NCI-H187 (cell line): ENCODE measurements at places on chromosomes 7 and 10.

DNA sequence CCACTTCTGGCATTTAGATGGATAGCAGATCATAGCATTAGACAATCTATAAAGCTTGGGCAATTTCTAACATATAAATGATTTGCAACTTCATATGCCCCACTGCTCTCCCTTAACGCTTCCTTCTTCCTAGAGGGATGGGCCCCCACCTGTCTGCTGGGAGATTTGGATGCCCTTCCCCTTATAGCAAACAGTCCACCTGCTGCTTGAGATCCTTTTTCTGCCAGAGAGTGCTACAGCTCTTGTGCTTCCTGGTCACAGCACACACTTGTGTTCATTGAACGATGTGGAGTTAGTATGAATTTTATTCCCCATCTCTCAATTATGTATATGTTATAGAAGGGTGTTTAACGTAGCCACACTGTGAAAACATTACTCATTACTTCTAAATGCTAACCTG lies 10.4 kb upstream of the PCGF5 start:
- DNase-seq: peak; percentile 36

- no peak for DNase-seq
Observed at GRCh38 chr7:80781561-80781979, 137.3 kb downstream of the SEMA3C start.

DNA sequence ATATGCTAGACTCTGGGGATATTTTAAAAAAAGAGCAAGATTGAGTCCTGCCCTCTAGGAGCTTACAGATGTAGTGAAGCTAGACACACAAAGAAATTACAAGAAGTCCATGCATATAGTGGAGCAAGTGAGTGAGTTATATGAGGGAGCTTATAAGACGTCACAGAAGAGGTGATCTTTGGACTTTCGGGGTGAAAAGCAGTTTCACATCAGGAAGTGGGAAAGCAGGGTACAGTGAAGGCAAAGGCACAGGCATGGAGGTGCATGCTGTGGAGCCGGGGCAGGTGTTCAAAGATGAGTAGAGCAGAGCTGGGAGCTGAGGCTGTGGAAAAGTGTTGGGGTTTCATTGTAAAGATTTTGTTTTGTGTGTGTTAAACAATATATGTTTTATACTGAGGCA lies 38.5 kb upstream of the EXOC6 start:
- DNase-seq: no peak

DNA sequence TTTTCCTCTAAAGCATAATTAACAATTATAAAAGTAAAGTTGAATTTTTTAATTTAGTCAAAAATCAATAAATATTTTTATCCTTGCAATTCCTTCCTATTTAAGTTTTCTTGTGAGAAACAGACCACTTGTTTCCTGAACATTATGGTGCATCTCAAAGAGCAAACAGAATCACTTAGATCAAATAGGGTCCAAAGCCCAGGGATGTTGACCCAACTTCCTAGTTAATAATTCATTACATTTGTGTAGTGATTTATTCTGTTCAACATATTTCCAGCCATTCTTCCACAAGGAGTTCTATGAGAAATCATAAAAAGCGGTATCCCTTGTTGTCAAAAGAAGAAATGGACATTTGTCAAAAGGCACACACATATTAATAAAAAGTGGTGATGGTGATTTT lies 315.6 kb downstream of the LRRTM3 start:
- DNase-seq: no peak

DNA sequence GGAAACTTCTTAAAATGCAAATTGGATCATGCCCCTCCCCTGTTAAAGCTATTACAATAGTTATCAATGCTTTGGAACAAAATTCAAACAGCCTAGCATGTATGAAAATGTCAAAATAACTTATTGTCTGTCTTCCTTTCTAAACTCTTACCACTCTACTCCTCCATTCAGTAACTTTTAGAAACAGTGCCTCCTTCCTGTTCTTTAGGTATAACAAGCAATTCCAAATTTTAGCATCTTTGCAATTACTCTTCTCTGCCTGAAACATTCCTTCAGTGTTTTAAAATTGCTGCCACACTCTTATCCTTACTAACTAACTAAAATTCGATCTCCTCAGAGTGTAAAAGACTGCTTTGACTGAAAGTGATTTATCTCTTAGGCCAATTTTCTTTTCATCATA lies 660.4 kb upstream of the LRRTM3 start:
- DNase-seq: no peak

DNA sequence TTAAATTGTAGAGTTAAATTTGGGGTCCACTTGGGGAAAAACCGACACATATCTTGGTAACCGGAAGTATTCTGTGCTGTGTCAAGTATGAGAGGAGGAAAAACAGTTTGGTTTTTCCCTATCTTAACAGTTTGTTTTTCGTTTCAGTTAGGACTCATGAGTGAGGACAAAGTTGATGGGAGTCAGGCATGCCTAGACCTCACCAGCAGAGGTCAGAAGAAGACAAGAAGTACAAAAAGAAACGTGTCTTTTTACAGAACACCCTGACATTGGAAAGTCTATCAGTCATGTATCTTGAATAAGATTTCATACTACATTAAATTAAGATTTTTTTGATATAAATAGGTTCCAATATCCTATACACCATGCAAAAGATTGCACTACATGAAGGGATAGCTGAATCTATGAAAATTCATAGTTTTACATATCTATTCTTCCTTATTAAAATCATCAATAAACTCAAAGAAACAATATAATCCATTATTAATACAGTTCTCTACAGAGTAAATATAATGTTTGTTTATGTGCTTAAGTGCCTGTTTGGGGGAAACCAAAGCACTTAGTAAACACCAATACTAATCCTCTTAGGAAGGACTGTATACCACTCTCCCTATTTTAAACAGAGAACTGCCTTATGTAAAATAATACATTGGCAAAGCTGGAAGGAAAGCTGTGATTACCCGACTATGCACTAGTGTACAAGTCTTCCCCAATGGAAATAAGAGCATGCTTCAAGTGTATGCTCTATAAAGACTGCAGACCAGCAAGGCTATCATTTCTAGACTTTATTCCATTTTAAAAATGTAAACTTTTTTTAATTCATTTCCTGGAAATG lies 95.6 kb downstream of the USP6NL start:
- no peak for DNase-seq

- no peak for DNase-seq
Observed at GRCh38 chr7:56099653-56100052, 6.6 kb downstream of the CHCHD2 start.

DNA sequence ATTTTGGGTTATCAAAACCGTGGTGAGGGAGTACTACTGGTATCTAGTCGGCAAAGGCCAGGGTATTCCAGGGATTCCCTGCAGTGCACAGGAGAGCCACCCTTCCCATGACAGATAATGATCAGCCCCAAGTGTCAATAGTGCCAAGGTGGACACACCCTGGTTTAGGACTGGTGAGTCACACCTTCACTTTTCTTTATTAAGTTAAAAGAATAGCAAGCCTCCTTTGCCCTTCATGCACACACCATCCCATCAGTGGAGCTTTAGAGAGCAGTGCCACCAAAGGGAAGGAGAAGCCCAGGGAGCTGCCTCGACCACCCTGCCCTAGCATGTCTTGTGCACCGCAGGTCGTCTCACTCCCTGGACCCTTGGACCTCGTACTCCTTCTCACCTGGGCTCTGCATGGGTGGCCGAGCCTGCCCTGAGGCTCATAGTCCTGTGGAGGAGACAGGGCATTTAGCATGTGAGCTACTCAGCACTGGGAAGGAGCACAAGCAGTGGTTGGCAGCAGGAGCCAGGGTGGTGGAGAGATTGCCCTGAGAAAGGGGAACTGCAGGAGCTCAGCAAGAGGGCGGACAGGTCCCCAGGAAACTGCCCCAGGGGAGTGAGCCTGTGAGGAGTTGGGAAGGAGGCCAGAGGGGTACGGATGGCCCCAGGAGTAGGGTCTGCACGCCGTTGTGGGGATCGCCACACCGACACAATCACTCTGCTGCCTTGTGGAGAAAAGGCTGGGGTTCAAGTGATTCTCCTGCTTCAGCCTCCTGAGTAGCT lies 17.4 kb downstream of the UBE2D4 start:
- DNase-seq: no peak

DNA sequence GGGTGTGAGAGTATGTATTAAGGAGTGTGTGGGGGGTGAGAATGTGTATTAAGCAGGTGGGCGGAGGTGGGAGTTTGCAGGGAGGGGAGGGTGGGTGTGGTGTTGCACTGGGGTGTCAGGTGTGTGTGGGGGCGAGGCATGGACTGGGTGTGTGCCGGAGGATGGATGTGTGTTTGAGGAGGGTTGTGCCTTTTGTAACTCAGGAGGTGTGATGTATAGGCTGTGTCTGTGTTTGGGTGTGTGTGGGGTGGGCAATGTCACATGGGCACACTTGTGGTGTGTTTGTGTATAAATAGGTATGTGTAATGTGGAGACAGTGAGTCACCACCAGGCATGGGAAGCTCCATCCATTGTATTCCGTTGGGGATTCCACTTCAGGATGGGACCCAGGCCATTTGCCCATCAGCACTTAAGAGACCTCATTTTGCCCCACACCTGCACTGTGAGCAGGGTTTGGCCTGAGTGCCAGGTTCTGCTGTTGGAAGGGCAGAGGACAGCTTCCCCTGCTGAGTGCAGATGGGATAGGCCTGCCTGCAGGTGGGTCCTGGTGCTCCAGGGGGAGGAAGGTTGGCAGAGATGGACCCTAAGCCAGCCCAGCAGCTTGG lies 5.8 kb downstream of the UNC5B start:
- no peak for DNase-seq

GRCh38 chr10:97274828-97275227 lies 17.6 kb downstream of the ARHGAP19 start:
- DNase-seq: no peak

DNA sequence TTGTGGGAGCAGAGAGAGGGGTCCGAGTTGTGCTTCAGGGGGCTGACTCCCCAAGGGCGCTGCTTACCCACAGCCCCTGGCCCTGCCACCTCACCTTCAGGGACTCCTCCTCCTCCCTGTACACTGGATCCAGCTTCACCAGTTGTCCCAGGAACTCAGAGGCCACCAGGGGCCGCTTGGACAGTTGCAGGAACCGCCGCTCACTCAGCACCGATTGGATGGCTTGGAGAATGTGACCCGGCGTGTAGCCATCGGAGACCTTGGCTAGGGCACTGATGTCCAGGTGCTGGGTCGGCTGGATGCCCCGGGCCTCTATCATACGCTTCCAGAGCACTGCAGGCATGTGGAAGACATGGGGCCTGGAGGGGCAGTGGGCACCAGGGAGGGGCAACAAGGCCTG lies 4.5 kb upstream of the ASB10 start:
- no peak for DNase-seq

DNA sequence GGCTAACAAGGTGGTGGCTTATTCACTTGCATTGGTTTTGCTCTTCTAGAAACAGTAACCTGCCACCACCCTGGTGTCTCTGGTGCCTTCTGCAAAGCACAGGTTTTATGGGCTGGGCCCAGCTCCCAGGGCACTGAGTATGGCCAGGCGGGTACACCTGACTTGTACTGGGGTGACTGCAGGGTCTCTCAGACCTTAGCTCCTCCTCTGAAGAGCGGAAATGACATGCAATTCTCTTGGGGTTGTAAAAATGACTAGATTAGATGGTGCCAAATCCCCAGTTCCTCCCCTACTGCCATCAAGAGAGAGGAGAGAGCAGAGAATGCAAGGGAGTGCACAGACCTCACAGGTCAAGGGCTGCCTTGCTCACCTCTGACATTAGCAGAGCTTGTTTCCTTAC lies 14.7 kb downstream of the ESYT2 start:
- no peak for DNase-seq

GRCh38 chr10:44961230-44961571 lies 1.6 kb downstream of the RASSF4 start:
- DNase-seq: no peak

DNA sequence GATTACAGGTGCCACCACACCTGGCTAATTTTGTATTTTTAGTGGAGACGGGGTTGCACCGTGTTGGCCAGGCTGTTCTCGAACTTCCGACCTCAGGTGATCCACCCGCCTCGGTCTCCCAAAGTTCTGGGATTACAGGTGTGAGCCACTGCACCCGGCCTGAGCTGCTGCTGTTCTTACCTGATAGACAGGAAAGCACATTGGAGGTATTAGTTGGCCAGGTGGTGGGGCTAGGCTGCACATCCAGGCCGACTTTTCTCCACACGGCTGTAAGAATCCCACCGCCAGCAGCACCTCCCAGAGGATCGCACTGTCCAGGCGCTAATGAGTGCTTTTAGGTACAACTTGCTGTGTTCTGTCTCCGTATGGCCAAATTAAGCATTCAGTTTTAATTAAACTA lies 112.6 kb downstream of the WDR37 start:
- DNase-seq: no peak

DNA sequence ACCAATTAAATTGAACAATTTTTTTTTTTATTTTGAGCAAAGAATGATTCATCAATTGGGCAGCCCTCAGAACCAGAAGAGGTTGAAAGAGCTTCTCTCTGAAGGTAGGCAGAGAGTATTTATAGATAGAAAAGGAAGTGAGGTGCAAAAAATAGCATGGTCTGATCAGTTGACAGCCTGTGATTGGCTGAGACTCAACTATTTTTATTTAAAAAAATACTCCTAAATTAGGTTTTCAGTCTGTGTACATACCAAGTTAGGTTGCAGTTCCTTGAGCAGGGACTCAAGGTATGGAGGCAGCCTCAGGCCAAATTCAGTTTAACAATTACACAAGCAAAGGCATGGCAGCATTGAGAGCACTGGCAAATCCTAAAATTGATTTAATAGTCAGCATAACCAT lies 1074.7 kb downstream of the SORCS1 start:
- no peak for DNase-seq
